ENCODE measurements at places on chromosomes 1 and 21. TPM values are rescaled to one million over a fixed set of nuclear protein-coding genes. Genes with fewer than 3 reads are reported as not detected.

Gene HEYL
- not detected for total RNA-seq

Gene DSCAM
- total RNA-seq = not detected

Gene PTCH2
- 0.05 TPM for total RNA-seq

Gene KCNQ4
- not detected for total RNA-seq

Gene DCST1
- total RNA-seq = not detected

Gene ICOSLG
- 0.46 TPM for total RNA-seq

Gene PLA2G2D
- total RNA-seq = not detected

Gene AADACL4
- not detected for total RNA-seq

Gene LIN28A
- total RNA-seq = not detected

Gene GNG4
- total RNA-seq = 0.83 TPM

Gene DNAH14
- 27.2 TPM for total RNA-seq

Gene OR6K6
- total RNA-seq = not detected

Gene TSPAN1
- not detected for total RNA-seq

Gene YBX1
- 899 TPM for total RNA-seq

Gene LEPR
- 18.1 TPM for total RNA-seq
